ENCODE measurements at places on chromosomes 6 and 20. TPM values are rescaled to one million over a fixed set of nuclear protein-coding genes. Genes with fewer than 3 reads are reported as not detected.

- no peak for DNase-seq
Observed at GRCh38 chr6:14792118-14792955, 453.5 kb upstream of the JARID2 start.

DNA sequence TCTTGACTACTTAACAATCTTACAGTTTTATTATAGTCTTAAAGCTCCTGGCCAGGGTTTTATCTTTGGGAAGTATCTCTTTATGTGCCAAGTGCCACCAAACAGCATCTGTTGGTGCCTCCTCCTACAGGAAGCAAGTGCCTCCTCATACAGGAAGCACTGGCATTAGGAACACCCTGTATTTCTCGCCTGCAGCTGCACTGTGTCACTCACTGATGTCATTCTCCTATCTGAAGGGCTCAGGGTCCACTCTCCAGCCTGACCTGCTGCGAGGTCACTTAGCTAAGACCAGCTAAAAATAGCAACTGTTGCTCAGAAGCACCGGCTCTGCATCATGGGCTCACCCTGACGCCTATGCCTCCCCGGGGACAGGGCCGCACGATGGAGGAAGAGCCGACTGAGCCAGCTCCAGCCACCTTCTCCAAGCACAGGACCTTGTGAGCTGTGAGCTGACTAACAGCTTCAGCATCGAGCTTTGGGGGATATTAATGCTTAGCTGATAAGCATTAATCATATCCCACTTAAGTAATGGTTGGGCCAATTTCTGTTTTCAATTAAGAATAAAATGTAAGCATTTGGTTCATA lies 66.3 kb upstream of the CD93 start:
- no peak for DNase-seq

- peak; percentile 29 for DNase-seq
Observed at GRCh38 chr6:25085756-25086155, 150.0 kb upstream of the RIPOR2 start.

- DNase-seq: no peak
Observed at GRCh38 chr20:16612706-16613105, 39.5 kb upstream of the KIF16B start.

GRCh38 chr6:141401851-141402250 lies 730.9 kb upstream of the GJE1 start:
- no peak for DNase-seq

DNA sequence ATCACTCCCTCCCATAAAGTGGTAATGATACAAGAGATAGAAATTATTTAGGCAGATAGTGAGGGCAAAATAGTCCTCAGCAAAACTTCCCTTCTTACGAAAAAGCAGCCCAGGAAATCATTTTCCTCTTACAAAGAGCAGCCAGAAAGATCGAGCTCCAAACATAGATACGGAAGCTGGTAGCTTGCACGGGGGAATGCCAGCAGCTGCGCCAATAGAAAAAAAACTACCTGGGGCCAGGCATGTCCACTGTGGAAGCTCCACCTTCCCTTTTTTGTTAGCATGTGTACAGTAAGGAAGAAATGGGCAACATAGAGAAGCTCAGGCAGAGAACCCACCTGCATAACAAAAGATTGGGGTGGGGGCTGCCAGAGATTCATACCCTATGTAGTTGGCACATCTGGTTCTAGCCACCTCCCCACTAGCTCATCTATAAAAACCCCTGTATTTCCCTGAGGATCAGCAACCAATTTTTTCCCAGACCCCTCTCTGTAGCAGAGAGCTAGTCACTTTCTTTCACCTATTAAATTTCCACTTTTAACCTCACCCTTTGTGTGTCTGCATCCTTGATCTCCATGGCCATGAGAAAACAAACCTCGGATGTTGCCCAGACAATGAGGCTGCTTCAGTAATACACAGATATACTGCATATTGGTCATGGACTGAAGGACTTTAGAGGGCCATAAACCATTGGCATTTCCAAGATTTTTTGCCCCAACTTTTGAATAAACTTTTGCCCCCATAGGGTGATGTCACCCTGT lies 52.1 kb downstream of the SOD2 start:
- DNase-seq: no peak

DNA sequence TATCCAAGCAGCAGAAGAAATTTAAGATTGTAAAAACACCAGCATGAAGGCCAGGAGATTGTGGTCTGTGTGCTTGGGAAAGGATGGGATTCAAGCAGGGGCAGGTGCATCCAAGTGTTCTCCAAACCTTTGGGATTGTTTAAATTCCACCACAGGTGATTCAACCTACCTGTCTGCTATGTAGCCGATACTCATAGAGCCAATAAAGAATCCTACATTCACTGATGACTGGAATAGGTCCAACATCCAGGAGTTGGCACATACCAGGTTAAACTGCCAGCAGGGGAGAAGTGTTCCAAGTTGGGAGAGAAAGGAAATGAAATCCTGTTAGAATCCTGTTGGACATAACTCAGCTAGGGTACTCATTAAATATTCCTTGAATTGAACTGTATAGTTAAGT lies 2.2 kb downstream of the SLC22A2 start:
- no peak for DNase-seq

DNA sequence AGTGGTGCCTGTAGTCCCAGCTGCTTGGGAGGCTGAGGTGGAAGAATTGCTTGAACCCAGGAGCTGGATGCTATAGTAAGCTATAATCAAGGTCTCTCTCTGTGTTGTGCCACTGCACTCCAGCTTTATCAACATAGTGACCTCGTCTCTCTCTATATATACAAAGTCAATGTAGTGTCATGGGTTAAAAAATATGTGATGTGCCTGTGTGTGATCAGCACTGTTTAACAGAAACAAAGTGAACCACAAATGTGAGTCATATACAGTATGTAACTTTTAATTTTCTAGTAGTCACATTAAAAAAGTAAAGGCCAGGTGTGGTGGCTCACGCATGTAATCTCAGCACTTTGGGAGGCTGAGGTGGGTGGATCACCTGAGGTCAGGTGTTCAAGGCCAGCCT lies 85.3 kb upstream of the RNF24 start:
- DNase-seq: no peak

GRCh38 chr20:45291526-45291925 lies 15.1 kb upstream of the RBPJL start:
- no peak for DNase-seq

- no peak for DNase-seq
Observed at GRCh38 chr6:165776691-165777090, 113.7 kb upstream of the PDE10A start.

DNA sequence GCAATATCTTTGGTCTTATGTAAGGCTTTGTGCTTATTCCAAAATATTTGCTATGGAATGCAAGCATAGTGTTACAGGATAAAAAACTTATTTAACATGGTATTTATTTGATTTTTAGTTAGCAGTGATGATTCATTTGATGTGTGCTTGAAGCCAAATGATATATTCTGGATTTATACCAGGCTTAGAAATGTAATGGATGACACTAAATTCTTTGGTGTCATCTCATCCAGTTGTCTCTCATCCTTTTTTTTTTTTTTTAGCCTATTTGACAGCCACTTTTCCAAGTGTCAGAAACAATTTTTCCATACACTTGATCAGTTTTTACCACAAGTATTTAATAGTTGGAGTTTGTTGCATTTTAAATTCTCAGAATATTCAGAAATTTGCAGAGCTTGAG lies 515.3 kb downstream of the CDKAL1 start:
- DNase-seq: no peak

GRCh38 chr20:34997131-34997561 lies 41.5 kb downstream of the MYH7B start:
- peak; percentile 21 for DNase-seq

- DNase-seq: no peak
Observed at GRCh38 chr20:46206025-46206424, 87.9 kb downstream of the CD40 start.

DNA sequence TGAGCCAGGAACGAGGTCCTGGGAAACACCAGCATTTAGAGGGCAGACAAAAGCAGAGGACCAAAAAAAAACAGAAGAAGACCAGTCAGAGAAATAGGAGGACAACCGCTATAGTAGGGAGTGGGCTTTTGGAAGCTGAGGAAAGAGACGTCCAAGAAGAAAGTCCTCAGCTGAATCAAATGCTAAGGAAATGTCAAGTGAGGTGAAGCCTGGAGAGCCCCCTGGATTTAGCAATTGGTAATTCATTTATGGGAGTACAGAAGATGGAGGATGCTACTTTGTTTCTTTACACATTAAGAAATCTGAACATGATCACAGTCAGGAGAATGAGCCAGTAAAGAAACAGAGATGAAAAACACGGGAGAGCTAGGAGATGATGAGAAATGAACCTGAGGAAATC lies 41.1 kb downstream of the LRP11 start:
- no peak for DNase-seq

DNA sequence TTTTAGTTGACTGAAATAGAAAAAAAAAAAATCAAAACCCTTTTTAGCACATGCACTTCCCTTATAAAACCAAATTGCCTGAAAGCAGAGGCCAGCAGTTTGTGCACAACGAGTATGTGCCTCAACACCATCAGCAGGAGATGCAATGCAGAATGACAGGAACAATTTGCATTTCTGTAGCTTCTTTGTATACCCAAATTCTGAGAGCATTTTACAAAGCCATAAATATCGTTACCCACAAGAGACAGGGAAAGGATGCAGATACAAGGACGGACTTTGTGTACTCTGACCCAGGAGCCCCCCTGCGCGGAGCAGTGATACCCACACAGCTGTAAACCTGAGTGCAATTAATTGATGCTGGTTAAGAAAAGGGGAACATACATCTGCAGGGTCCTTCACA lies 285.6 kb downstream of the PRKN start:
- no peak for DNase-seq

DNA sequence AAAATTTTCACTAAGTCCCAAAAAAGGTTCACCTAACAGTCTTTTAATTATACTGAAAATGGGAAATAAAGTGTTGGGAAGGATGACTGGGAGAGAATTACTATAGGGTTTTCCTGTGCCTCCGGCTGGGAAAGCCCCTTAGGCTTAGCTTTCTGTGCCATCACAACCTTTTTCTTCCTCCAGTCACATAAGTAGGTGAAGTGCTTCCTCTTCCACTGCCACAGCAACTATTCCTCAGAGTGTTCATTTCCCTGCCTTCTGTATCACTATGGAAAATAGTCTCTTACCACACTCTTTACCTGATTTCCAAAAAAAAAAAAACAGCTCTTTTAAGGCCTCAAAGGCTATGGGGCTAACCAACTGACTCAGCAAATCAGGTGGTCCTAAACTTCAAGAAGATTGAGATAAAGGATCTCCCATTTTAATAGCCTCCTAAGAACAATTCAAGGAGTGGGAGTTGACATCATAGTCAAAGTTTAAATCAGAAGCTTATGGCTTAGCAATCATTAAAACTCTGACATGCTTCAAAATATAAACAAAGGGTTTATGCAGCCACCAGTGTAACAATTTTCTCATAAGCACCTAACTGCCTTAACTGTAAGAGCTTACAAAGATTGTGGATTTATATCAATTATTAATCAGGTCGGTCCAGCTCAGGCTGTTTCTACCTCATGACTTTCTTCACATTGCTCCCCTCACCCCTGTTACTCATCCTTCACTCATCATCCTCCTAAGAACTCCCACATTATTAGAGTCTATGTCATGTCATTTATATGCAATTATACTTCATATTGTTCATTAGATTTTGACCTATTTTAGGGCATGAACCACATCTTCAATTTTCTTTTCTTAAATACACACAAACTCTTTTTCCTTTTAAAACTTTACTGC lies 95.3 kb downstream of the RNGTT start:
- DNase-seq: no peak

DNA sequence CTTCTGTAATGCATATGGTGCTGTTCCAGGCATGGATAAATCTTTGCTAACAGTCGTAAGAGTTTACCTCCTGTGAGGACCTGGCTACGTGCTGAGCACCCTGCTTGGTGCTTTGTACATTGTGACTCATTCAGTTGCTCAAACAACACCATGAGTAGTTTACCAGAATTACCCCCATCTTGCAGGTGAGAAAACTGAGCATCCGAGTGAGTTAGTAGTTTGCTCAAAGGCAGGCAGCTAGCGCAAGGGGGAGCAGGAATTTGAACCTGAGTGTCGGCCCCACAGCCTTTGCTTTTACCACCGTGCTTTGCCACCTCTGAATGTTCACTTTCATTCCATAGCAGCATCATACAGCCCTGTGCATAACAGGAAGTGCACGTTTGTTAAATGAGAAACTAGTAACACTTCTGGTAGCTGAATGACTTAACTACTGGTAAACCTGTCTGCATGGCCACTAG lies 121.9 kb downstream of the MTHFD1L start:
- DNase-seq: peak; percentile 51

Gene NFATC2
- total RNA-seq: 68.8 TPM

Gene DEFB124
- not detected for total RNA-seq

Gene PROKR2
- total RNA-seq: not detected

Gene RBCK1
- 135 TPM for total RNA-seq

Gene TMEM170B
- total RNA-seq: 0.82 TPM

Gene RHAG
- total RNA-seq: not detected

Gene TAGAP
- total RNA-seq: 60.3 TPM
